ENCODE measurements at places on chromosomes 1 and 21.

DNA sequence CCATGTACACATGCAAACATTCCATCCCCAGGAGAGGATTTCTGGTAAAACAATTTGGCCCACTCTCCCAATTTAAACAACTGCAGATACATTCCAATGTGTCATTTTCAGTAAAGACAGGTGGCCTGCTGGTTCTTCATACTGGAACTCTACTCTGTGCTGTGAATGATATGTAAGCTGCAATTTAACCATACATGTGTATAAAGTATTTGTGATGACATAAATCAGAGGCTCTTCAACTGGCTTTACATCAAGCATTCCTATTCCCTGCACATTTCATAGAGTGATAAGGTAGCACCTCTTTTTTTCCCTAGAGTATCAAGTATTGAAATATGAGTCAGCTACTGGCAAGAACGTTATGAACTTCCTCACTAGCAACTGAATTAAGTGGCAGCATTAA is 649.5 kb upstream of the ADGRL2 start:
- no peak for DNase-seq

GRCh38 chr1:76961181-76961819 is 94.0 kb downstream of the ST6GALNAC5 start:
- DNase-seq: no peak

GRCh38 chr1:192588546-192588945 is 13.0 kb downstream of the RGS1 start:
- DNase-seq: no peak

GRCh38 chr21:38354746-38355145 is 98.0 kb downstream of the KCNJ15 start:
- DNase-seq: no peak

- DNase-seq: no peak
These were observed 108.2 kb downstream of the TIAM1 start for GRCh38 chr21:31235671-31236450.

DNA sequence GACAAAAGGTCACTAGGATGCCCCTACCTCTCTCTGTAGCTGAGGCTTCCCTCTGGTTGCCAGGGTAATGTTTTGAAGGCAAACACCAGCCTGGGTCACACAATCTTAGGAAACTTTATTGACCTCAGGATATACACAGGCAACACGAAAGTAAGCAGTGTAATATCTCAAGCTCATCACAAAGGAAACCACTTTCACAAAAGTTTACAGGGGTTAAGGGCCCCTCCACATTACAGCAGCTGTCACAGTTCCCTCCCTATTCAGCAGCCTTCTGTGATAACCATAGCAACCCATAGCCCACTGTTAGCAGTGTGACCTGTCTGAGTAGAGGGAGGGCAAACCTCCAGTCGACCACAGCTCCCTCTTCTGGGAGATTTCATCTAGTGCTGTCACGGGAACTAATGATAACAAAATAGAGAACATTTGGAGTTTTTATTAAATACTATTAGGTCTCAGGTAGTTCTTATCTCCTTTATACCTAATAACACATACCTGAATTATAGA is 149.8 kb downstream of the PTPRC start:
- no peak for DNase-seq

- DNase-seq: no peak
These were observed 322.1 kb upstream of the LYPLAL1 start for GRCh38 chr1:218851586-218851985.

GRCh38 chr1:91725989-91726721 is 159.8 kb downstream of the TGFBR3 start:
- no peak for DNase-seq

GRCh38 chr1:159250638-159251216 is 46.1 kb downstream of the ACKR1 start:
- no peak for DNase-seq

DNA sequence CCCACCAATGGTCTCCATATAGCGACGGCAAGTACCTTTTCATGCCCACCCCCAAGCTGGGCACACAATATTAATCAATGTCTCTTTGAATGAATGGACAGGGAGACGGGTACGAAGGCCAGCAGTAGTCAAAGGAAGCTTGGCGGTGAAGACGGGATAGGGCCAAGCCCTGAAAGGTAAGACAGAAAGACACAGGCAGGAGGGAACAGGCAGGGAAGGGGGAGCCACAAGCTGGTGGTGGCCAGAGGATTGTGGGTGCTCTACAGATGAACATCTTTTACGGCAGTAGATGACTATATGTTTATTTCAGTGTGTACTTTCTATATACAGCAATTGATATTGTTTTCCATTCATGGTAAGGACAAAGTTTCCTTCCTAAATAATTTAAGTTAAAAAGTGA is 16.3 kb downstream of the CAPZB start:
- no peak for DNase-seq

- DNase-seq: no peak
These were observed 57.6 kb upstream of the FMO3 start for GRCh38 chr1:171032822-171033702.

DNA sequence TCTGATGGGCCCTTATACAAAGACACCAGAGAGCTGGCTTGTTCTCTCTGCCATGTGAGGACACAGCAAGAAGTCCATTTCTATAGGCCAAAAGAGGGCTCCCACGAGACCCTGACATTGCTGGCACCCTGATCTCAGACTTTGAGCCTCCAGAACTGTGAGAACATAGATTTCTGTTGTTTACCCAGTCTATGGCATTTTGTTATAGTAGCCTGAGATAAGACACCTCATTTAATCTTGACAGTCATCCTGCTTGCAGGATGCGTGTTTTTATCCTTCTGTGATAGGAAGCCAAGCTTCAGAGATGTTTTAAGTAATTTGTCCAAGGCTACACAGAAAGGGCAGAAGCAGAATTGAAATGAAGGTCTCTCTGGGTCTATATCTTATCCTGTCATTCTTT is 138.8 kb upstream of the HOOK1 start:
- no peak for DNase-seq

GRCh38 chr21:41933313-41934079 is 20.3 kb downstream of the C2CD2 start:
- no peak for DNase-seq

GRCh38 chr1:3314491-3315381 is 139.7 kb upstream of the ARHGEF16 start:
- DNase-seq: no peak

DNA sequence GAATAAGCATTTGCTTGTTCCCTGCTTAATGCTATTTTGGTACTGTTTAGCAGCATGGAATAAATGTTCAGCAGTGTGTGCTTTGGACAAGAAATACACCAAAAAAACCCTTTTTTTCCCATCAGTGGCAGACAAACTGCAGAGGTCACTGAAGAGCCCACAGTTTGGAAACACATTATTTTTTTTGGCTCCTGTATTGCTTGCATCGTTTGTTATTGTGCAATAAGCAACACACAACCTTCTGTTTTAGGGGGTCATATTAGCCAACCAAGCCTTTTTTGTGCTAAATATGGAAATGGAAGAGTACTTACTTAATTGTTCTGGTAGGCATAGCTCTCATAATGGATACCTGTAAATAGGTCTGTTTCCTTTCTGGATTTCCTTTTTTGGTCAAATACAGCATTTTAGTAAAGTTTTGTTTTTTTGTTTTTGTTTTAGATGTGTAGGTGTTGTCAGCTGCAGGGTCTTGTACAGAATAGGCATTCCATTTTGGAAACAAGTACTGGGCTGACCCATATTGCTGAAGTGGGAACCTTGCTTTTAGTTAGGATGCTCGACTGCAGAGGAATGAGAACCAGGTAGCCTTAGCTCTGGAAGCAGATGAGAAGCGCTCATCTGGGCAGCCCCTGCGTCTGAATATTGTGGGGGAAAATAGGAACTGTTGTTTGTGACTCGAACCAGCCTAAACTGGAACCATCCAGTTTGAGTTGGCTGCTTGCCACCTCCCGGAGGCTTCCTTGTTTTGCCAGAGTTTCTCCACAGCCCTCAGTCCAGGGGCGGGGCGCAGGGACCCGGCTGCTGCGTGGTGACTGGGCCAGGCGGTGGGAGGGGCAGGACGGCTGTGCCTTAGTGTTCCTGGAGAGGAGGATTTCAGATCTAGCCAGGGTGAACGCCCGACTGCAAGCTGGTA is 38.4 kb downstream of the SPEN start:
- no peak for DNase-seq

- DNase-seq: no peak
These were observed 6.9 kb downstream of the TRAPPC10 start for GRCh38 chr21:44018813-44019567.

GRCh38 chr1:29136391-29136915 is 12.8 kb upstream of the TMEM200B start:
- no peak for DNase-seq

- no peak for DNase-seq
These were observed 176.3 kb downstream of the PTPRU start for GRCh38 chr1:29412591-29412990.

GRCh38 chr1:215141460-215141859 is 58.9 kb downstream of the KCNK2 start:
- no peak for DNase-seq

DNA sequence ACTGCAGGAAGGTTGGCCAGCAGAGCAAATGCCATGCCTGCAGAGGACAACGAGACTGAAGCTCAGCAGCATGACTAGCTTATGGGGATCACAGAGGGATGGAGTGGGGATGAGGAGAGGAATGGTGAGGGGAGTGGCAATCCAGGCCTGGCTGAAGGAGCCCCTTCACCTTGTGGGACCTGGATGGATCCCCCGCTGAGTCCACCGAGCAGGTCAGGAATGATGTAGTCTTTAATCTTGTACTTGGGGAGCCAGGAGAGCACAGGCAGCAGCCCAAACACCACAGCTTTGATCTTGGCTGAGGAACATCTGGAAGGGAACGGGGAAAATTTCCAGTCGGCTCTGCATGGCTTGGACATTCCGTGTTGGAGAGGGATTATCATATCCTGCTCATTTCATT is 10.5 kb downstream of the SLC26A9 start:
- DNase-seq: no peak

DNA sequence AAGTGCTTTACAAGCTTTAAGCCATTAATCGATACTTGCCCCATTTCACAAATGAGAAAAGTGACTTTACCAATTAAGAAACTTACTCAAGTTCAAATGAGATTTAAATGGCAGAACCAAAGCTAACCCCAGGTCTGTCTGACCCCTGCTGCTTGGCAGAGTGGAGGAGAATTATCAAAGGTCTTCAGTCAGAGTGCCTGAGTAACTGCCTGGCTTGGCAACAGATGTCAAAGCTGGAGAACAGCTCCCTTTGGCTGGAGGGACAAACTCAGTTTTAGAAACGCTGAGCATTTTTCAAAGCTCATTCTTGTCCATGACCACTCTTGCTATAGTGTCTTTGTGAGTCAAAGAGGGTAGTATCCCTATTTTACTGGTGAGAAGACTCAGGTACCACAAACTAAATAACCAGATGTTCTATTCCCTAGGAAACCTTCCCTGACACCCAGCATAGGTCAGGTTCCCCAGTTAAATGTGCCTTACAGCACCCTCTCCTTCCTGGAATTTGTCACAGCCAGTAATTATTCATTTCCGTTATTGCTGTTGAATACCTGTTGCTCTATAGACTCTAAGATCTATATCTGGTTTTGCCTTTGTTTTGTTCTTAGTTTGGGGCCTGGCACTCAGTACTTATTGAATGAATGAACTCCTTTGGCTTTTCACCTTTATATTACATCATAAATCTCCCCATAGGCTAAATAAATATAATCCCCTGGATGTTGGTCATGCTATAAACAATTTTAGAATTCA is 5.0 kb upstream of the BCAR3 start:
- DNase-seq: no peak

DNA sequence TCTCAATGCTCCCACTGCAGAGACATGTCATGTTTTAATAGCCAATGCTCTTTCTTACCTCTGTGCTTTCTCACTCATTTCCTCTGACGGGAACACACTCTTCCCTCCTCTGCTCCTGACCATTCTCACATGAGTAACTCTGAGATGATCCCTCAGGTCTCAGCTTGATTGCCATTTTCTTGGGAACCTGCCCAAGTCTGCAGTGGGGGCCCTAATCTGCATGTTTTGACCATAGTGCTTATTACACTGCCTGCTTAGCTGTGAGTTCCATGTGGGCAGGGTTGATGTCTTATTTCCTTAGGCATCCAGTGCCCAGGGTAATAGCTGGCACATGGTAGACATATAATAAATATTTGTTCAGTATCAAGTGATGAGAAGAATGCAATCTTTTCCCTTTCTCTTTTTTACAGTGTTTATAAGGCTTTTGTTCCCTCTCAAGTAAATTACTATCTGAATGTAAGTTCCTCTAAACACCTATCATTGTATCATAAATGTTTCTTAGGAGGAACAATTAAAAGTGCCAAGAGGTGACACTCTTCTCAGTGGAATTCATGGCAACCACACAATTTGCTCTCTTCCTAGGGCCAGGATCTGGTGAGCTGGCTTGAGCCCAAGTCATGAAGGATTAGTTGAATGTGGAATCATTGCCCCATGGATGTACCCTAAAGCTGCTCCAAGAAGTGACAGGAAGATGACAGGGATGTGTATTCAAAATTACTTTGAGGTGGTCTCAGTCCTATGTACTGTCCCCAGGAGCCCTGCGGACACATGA is 485.4 kb upstream of the USP24 start:
- no peak for DNase-seq

DNA sequence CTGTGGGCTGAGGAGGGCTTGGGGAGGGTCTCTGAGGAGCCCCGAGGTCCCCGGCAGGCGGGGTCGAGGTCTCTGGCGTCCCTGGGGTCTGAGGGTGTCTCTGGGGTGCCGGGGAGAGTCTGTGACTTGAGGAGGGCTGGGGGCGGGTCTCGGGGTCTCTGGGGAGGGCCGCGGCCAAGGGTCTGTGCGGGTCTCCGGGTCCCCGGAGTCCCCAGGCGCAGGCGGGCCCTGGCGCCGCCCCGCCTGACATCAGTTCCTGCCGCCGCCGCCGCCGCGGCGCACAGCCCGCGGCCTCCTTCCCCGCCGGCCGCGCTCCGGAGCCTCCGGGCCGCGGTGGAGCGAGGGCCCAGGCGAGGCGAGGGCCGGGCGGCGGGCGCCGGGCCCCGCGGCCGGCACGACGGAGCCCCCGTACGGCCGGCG is at the start of gene PLEKHM2:
Gene PLEKHM2 (plus strand): TSS at position 279 of the 420 bp plus-strand sequence. CDS start 239 bp downstream, outside the sequence.
- peak; percentile 53 for DNase-seq

DNA sequence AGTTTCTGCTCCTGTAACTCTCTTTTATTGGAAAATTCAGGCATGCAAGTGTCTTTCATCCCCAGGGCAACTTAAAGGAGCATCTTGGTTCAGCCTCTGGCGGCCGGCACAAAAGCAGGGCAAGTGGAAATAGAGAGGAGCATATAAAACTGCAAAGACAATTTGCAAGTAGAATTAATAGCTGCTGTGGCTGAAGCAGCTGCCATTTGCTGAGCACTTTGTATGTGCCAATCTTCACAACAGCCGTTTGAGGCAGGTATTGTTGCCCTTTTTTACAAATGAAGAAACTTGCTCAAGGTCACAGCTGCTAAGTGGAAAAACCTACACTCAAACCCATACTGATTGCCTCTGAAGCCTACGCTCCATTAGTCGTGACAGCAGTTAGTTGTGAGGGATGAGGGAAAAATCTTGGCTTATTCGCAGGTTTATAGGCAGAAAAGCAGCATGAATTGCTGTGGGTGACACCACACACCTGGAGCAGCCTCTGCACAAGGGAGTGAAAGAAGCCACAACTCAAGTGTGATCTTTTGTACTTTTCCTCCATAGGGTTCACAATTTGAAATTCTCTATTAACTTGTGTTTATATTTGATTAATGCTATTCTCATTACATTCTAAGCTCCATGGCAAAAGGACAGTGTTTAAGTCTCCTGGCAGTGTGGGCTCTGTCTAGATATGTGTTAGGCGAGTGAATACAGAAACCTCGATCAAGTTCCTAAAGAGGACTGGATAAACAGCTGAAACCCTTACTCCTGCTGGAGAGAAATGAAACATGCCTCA is 99.0 kb upstream of the BEND5 start:
- no peak for DNase-seq

All from stimulated activated CD4-positive, alpha-beta T cell treated with anti-CD3 and anti-CD28 coated beads, Interleukin-12 subunit alpha, Interleukin-12 subunit beta, amount 100 ng/mL, for 4 hours (primary cell).